ENCODE measurements at places on chromosomes 2 and 18.

- DNase-seq: no peak
These were observed 2.6 kb downstream of the SCN9A start for GRCh38 chr2:166373105-166373504.

DNA sequence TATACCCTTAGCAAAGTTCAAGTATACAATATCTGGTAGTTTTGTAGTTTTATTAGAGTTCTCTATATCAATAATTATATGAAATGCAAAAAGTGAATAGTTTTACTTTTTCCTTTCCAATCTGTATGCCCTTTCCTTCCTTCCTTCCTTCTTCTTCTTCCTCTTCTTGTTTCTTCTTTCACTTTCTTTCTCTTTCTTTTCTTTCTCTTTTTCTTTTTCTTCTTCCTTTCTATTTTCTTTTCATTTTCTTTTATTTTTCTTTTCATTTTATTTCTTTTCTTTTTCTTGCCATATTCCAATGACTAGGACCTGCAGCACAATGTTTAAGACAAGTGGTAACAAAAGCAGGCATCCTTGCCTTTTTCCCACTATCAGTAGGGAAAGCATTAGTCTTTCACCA is 59.8 kb downstream of the CCDC68 start:
- no peak for DNase-seq

DNA sequence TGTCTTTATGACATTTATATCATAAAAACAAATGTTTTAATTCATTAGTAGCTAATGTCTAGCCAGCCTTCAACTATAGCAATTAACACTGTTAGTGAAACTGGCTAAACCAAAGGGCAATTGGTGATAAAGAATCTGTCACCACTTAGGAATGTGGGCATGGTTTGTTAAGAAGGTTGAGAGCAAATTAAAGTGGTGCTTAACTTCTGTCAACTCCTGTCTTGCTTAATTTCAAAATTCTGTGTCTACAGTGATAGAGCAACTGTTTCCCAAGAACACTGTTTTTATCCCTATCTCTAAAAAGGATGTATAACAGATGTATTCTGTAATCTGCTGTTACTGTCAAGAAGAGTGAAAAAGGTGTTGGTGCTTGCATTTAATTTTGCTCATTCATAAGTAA is 36.5 kb downstream of the CFAP36 start:
- DNase-seq: no peak

GRCh38 chr2:54680397-54681041 is 42.9 kb upstream of the EML6 start:
- no peak for DNase-seq

DNA sequence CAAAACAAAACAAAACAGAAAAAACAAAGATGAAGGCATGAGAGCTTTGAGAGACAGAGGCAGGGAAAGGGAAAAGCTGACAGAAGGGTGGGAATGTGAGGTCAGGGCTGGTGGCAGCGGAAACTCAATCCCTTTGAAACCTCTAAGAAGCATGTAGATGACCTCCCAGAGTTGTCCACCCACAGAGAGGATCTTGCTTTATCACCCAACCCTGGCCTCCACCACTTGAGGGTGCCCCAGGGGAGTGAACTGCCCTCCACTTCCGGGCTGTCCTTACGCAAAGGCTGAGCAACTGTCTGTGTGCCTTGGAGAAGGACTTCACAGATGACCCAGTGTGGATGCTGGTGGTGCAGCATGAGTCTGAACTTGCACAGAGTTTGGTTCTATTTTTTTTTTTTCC is 26.7 kb downstream of the PDCL3 start:
- no peak for DNase-seq

- no peak for DNase-seq
These were observed 56.3 kb downstream of the PHLPP1 start for GRCh38 chr18:62771494-62772270.
